ENCODE measurements at places on chromosomes 2 and 18. TPM values are rescaled to one million over a fixed set of nuclear protein-coding genes. Genes with fewer than 3 reads are reported as not detected.
A peak's percentile ranks its signal among the peaks of the same experiment; 100 is the strongest.

GRCh38 chr2:142065156-142065555 lies 65.7 kb downstream of the LRP1B start:
- no peak overlapping the region for H3K4me3 ChIP-seq
- H3K4me1 ChIP-seq, result no peaks in the 10 kb centered on the region

LRATD1 gene
- 14.2 TPM for total RNA-seq

DNA sequence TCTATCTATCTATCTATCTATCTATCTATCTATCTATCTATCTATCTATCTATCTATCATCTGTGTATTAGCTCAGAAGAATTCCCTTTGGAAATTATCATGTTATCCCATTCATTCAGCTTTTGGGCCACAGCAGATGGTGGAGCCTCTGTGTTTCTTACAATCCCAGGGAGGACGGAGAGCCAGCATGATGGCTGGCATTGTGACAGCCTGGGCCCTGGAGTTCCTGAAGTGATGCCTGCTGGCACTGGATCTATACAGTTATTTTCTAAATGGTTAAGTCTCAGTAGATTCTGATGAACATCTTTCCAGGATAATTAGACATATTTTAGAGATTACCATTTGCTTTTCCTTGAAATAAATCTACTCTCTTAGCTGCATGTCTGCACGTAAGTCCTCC lies 385.4 kb upstream of the NXPH2 start:
- H3K27me3 ChIP-seq, result no peaks in the 10 kb centered on the region
- H3K4me1 ChIP-seq, result no peaks in the 10 kb centered on the region
- H3K27ac ChIP-seq, result no peak overlapping the region
- H3K4me3 ChIP-seq, result no peak overlapping the region

GRCh38 chr2:113175736-113176695 lies 2.2 kb downstream of the PSD4 start:
- no peaks in the 10 kb centered on the region for H3K4me1 ChIP-seq
- no peak for DNase-seq
- H3K27me3 ChIP-seq, result no peaks in the 10 kb centered on the region

- DNase-seq, result no peak
- peaks cover 10% of the 10 kb centered on the region for H3K4me1 ChIP-seq
- H3K4me3 ChIP-seq, result no peak overlapping the region
- H3K36me3 ChIP-seq, result peaks cover 5% of the 10 kb centered on the region
These were observed 34.3 kb downstream of the FMNL2 start for GRCh38 chr2:152369176-152369860.

GRCh38 chr18:61340148-61340547 lies 6.9 kb downstream of the CDH20 start:
- H3K4me1 ChIP-seq, result no peaks in the 10 kb centered on the region
- H3K27me3 ChIP-seq, result peaks cover 14% of the 10 kb centered on the region
- no peak for DNase-seq

DNA sequence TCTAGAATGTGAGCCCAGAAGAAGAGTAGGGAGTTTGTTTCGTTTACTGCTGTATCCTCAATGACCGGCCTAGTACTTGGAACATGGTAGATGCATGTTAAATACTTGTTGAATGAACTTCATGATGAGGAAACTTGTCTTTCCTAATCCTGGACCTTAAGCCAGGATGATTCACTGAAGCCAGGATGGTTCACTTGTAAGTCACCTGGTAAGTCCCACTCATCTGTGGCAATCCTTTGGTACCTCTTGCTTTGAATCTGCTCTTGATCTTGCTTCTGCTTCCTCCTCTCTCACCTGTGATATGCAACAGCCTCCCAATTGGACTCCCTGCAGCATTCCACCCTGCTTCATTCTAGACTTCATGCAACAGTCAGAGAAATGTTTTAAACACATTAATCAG lies 43.6 kb downstream of the QPCT start:
- no peaks in the 10 kb centered on the region for H3K27me3 ChIP-seq
- no peak overlapping the region for H3K4me3 ChIP-seq
- H3K4me1 ChIP-seq, result no peaks in the 10 kb centered on the region

- H3K36me3 ChIP-seq, result no peaks in the 10 kb centered on the region
- peak; percentile 45 for DNase-seq
- no peaks in the 10 kb centered on the region for H3K27me3 ChIP-seq
- no peak overlapping the region for H3K4me3 ChIP-seq
- no peak overlapping the region for H3K27ac ChIP-seq
These were observed 1544.4 kb downstream of the LRP1B start for GRCh38 chr2:140586379-140586778.

IFIH1 gene
- 126 TPM for total RNA-seq

ANKRD53 gene
- not detected for total RNA-seq

METTL8 gene
- total RNA-seq, result 21.6 TPM

DNA sequence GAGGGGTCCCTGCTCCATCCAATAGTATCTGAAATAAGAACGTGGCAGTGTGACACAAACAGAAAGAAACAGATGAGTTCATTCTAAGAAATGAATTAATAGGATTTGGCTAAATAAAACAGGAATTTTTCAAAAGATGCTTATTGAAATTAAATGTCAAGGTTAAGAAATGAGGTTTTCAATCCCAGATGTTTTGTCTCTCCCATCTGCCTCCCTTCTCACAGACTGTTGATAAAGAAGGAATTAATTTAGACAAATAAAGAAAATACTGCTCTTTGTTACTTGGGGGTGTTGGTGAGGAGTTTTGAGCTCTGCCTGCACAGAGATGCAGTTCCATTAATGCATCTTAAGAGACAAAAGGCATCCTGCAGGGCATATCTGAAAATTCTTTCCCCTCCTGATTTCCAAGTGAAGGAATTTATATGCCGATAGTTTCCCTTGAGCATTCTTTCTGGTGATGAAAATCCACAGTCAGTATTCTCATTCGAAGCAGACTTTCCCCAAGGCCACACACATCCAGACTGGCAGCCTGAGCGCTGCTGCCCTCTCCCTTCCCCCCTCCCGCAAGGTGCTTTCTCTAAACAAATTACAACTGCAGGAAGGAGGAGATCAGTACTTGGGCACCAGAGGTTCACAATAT lies 385.4 kb upstream of the RND3 start:
- no peak overlapping the region for H3K4me3 ChIP-seq
- H3K36me3 ChIP-seq, result no peaks in the 10 kb centered on the region
- no peak overlapping the region for H3K27ac ChIP-seq
- no peaks in the 10 kb centered on the region for H3K27me3 ChIP-seq

DNA sequence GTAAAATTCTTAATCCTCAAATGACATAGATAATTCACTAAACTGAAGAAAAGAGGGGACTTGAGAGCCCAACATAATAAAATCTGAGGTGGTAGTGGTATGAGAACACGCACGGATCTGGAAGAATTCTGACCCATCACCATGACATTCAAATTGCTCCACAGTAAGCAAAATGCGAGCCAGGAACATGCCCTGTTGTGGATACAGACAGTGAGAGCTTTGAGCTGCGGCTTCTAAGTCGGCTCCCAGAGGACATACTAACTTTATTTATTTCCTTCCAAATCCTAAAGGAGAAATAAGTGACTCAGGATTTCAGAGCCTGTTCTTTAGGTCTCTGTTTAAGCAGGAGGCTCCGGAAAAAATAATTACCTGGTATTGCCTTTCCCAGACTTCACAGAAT lies 143.4 kb upstream of the SMAD7 start:
- no peak overlapping the region for H3K4me3 ChIP-seq
- peaks cover 5% of the 10 kb centered on the region for H3K36me3 ChIP-seq
- H3K27me3 ChIP-seq, result no peaks in the 10 kb centered on the region
- DNase-seq, result no peak

M1AP gene
- total RNA-seq, result not detected

- H3K27ac ChIP-seq, result no peak overlapping the region
- no peaks in the 10 kb centered on the region for H3K36me3 ChIP-seq
- no peak for DNase-seq
- H3K4me1 ChIP-seq, result no peaks in the 10 kb centered on the region
- H3K27me3 ChIP-seq, result peaks cover 28% of the 10 kb centered on the region
These were observed 126.1 kb downstream of the RTN4 start for GRCh38 chr2:54924121-54924520.

DNA sequence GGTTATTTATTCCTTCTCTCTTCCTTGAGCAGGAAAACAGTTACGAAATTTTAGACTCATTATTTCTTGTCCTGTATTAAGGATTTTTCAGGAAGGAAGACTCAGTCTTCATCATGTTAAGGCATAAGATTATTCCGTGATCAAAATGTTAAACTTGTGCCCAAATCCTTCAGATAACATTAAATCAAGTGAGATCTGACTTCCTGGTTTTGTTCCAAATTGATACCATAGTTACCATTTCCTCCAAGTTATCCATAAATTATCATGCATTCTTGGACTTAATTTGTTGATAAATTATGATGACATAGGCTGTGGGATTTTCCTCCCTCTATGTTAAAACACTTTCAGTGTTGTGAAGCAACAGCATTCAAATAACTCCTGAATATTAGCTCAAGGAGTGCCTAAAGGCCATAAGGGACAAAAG lies 31.9 kb downstream of the EFEMP1 start:
- H3K4me3 ChIP-seq, result no peak overlapping the region
- no peak for DNase-seq
- H3K27ac ChIP-seq, result peak overlapping the region; percentile 42
- peaks cover 29% of the 10 kb centered on the region for H3K4me1 ChIP-seq
- H3K36me3 ChIP-seq, result no peaks in the 10 kb centered on the region
- H3K27me3 ChIP-seq, result no peaks in the 10 kb centered on the region

DNA sequence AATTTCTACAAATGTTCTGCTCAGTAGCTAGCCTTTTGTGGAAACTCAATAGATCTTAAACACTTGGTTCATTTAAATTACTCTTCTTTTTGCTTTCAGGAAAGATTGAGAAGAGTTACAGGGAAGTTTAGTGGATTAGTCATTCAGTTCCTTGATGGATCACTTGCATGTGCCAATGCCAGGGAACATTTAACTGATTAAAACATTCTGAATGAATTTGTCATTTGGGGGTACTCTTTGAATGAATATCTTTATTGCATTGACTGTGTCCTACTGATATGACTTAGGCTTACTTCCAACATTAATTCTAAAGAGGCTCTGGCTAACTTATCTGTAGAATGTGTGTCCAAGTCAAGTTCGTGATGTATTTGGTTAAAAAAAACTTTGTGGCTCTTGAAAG lies 199.8 kb downstream of the PLCL1 start:
- H3K36me3 ChIP-seq, result no peaks in the 10 kb centered on the region
- no peak for DNase-seq
- H3K4me1 ChIP-seq, result peaks cover 8% of the 10 kb centered on the region
- H3K27ac ChIP-seq, result no peak overlapping the region

GRCh38 chr18:47882641-47883040 lies 47.8 kb downstream of the SMAD2 start:
- H3K36me3 ChIP-seq, result peaks cover 6% of the 10 kb centered on the region
- H3K4me3 ChIP-seq, result no peak overlapping the region
- DNase-seq, result no peak

DNA sequence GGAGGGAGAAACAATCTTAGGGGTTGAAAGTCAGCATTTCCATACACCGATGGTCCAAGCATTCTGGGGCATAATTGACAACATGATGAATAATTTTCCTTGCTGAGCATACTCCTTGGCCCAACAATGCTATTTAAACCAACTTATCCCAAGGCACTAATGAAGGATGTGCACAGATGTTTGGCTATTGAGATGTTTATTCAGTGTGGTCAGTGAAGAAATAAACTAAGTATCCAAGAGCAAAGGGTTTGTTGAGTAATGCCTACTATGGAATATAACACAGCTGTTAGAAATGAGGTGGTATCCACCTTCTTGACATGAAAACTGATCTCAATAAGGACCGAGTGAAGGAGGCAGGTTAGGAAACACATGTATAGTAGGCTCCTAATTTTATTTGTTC lies 53.9 kb upstream of the RAB6D start:
- H3K27me3 ChIP-seq, result peaks cover 53% of the 10 kb centered on the region
- H3K27ac ChIP-seq, result no peak overlapping the region
- H3K36me3 ChIP-seq, result no peaks in the 10 kb centered on the region
- no peak overlapping the region for H3K4me3 ChIP-seq
